ENCODE measurements at places on chromosomes 12 and 14.

DNA sequence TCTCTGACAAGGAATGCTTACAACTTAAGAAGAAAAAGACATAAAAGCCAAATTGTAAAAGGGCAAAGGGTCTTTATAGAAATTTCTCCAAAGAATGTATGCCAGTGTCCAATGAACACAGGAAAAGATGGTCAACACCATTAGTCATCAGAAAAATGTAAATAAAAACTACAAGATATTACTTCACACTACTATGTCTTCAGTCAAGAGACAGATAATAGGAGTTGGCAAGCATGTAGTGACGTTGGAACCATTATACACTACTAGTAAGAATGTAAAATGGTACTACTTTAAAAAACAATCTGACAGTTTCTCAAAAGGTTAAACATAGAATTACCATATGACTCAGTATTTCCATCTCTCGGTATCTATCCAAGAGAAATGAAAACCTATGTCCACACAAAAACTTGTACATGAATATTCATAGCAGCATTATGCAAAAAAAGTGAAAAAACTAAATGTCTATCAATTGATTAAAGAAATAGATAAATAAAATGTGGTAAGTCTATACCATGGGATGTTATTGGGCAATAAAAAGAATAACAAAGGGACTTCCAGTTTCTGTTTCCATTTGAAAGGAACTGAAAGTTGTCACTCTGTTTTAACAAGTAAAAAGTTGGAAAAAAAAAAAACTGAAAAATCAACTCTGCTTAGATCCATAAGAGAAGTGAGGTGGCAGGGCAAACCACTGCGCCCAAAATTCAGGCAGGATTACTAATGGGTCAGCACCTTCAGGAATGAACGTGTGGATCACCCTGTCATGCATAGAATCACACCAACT lies 69.8 kb downstream of the ALG10B start:
- peak; percentile 87 for DNase-seq

DNA sequence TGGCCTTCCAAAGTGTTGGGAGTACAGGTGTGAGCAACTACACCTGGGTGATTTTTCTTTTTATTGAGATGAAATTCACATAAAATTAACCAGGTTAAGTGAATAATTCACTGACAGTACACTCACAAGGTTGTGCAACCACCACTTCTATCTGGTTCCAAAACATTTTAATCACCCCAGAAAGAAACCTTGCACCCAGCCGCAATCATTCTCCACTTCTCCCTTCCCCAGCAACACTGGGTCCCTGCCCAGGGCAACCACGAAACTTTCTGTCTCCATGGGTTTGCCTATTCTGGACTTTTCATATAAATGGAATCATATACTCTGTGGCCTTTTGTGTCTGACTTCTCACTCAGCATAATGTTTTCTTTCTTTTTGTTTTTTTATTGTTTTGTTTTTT lies 26.3 kb upstream of the MLXIP start:
- DNase-seq: no peak

DNA sequence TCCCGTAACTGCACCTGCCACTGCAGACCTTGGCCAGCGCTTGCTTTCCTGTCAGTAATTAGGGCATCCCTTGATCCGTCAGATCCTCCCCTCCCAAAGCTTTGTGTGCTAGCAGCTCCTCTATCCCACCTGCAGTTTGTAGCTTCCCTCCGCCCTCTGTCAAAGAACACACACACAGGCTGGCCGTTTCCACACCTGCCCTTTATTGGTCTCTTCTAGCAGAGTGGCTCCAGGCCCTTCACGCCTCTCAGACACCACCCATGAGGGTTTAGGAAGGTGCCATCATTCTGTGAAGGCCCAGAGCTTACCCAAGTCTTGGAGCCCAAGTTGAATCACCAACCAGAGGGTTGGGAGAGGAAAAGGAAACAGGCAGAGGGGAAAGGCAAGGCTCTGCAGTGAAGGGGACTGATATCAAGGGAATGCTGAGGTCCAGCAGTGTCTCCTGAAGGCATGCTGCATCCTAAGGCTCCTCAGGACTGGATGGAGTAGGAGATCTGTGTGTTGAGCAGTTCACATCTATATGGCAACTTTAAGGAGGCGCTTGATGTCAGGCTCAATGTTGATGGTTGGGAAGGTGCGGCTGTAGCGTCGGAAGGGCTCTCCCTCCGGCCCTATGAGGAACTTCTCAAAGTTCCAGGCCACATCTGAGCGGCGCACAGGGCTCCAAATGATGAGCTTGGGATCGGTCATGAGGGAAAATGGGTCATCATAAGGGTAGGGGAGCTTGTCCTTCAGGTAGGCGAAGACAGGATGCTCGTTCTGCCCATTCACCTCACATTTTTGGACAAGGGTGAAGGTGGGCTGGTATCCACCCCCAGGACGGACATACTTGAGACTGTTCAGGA lies 3.4 kb downstream of the GPX2 start:
- no peak for DNase-seq

DNA sequence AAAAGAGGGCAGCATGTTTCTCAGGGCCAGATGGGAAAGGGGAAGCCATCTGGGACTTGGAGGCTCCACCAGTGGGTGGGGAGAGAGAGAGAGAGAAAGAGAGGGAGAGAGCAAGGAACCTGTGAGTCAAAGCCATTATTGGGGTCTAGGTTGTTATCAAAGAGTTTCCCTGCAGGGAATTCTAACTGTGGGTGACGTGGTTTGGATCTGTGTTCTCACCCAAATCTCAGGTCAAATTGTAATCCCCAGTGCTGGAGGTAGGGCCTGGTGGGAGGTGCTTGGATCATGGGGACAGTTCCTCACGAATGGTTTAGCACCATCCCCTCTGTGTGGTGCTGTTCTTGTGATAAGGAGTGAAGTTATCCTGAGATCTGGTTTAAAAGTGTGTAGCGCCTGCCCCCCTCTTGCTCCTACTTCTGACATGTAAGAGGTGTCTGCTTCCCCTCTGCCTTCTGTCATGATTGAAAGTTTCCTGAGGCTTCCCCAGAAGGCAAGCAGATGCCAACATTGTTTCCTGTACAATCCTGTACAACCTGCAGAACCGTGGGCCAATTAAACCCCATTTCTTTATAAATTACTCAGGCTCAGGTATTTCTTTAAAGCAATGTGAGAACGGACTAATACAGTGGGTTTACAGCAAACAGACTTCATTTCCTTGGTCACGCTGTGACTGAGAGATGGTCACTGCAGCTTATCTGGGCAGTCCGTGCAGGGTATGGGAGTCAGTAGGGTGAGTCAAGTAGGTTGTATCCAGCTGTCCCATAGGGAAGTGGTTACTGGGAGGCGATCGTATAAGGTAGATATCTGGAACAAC lies 52.4 kb downstream of the CCDC91 start:
- peak; percentile 69 for DNase-seq
